Kasumi-1 (cell line): ENCODE measurements at places on chromosomes 5 and 9.

DNA sequence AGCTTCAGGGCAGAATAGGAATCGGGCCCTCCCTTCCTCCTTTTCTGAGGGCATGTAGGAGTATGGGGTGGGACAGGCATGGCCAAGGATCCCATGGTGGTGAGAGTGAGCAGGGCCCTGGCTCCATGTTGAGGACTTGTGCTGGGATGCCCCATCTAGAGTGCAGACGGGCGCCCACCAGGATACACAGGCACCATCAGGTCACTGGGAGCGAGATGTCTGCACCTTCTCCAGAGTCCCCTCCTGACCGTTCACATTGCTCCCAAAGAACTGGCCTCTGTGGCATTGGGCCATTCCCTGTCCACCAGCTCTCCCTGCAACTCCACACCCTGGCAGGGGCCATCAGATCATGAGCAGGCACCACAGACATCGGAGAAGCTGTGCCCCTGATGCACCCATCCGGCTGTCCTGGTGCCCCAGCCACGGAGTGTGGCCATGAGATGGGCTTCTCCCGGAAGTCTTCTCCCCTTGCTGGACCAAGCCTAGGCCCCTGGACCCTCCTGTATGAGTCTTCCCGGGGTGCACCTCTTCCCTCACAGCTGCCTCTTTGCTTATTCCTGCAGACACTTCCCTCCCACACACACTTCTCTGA is 195.0 kb downstream of the IRX2 start:
- DNase-seq = no peak

- DNase-seq = no peak
Measured at GRCh38 chr5:2738156-2738699, 13.2 kb downstream of the IRX2 start.

- DNase-seq = no peak
Measured at GRCh38 chr5:8934455-8934854, 611.4 kb downstream of the SEMA5A start.

- DNase-seq = no peak
Measured at GRCh38 chr9:18745710-18746109, 271.8 kb downstream of the ADAMTSL1 start.

- DNase-seq = no peak
Measured at GRCh38 chr5:55441954-55442353, 92.8 kb downstream of the PLPP1 start.

GRCh38 chr5:66850354-66851075 is 254.3 kb downstream of the MAST4 start:
- DNase-seq = peak; percentile 27

GRCh38 chr9:88312045-88312444 is 76.2 kb upstream of the SPIN1 start:
- DNase-seq = no peak

DNA sequence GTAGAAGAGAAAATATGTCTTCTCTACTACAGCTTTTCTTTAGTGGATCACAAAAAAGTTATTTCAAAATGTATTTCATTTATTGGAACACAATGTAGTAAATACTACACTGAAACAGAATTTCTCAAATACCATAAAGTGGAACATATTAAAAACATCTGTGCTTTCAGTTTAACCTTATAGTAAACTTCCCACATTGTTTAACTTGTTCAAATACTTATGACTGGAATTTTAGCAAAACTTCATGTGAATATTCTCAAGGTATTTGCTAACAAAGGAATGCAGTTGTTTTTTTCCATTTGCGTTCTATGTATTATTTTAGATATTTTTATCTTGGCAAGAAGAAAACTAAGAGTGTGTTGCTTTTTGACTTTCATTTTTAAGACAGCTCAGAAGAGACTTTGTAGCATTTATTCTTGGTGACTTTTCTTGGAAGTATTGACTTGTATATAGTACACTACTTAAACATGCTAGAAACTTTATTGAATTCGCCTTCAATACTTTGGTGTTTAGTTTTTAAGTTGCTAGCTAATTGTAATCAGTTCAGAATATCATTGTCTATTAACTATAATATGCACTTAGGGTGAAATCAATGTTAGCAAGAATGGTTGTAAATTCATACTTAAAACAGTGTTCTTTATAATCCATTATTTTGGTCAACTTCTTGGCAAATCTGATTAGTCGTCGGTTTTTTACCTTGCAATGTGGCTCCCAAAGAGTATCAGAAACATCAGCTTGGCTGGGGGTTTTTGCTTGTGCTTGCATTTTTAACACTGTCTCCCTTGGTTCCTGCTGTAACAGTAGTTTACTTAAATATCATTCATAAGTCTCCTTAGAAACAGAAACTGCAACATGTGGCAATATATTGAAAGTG is 5.0 kb upstream of the RHOBTB3 start:
- DNase-seq = no peak

DNA sequence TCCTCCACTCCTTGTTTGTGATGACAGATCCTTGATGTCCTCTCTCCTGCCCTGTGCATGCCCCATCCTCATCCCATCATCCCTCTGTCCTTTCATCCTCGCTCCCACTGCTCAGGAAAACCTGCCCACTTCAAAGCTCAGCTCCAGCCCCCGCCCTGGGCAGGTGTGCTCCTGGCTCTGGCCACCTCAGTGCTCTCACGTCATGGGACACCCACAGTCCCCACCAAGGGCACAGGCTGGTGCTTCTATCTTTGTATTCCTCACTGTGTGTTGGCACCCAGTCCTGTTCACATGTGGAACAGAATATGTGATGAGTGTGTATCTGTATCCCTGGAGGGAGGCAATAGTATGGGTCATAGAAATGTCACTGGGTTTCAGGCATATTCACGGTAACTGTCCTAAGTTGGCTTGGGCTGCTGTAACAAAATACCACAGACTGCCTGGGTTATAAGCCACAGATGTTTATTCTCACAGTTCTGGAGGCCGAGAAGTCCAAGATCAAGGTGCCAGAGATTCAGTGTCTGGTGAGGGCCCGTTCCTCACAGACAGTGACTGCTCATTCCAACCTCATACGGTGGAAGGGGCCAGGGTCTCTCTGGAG is 13.5 kb downstream of the GFPT2 start:
- no peak for DNase-seq

- no peak for DNase-seq
Measured at GRCh38 chr5:86439593-86440110, 178.1 kb upstream of the COX7C start.

GRCh38 chr9:101403516-101404285 is 5.0 kb downstream of the ZNF189 start:
- peak; percentile 12 for DNase-seq

DNA sequence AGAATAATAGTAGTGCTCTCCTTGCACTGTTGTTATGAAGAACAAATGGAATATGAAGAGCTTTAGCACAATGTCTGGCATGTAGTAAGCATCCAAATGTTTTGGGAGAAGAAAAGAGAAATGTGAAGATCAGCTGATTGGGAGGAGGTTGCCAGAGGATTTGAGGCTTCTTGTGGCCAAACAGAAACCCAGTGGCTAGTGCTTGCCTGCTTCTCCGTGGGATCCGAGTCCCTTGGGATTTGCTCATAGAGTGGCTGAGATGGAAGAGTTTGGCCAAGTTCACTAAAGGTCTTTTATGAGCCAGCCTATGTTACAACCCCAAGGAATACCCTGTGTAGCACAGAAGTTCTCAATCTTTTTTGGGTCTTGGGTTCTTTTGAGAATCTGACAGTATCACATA is 86.0 kb downstream of the ANGPTL2 start:
- DNase-seq = no peak

DNA sequence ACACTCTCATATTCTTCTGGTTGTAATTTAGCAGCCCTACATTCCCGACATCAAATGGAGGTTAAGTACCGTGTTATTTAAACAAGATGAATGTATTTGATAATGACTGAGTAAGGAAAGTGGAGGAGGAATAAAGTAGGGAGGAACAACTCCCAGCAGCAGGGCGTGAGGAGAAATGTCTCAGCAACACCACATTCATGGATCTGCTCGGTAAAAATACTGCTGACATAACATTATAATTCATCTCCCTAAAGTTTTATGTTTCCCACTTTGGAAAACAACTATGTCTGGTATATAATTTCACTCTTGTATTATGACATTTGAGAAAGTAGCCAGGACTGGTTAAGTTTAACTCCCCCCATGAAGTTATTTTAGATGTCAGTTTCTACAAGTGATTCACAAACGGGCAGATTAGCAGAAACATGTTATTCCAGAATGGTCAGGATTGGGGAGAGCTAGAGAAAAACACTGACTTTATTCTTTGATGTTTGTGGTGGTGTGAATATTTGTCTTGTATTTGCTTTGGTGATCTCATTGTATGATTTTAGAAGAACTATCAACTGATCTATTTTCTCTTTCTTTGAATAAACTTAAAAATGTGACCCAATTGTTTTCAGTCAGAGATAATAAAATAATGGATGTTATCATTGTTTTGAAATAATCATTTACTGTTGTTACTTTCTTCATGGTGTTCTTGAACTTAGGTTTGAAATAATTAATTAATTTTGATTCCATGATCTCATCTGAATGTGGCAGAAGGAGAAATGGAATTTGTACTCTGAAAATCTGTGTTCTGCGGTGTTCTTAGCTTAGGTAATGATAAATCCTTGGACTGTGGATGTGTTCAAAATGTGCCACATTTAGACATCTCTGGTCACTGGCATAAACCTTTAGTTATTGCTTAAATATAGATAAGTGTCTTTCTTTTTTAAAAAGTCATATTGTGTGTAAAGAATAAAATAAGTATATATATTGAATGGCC is 303.6 kb upstream of the ZNF608 start:
- DNase-seq = no peak

DNA sequence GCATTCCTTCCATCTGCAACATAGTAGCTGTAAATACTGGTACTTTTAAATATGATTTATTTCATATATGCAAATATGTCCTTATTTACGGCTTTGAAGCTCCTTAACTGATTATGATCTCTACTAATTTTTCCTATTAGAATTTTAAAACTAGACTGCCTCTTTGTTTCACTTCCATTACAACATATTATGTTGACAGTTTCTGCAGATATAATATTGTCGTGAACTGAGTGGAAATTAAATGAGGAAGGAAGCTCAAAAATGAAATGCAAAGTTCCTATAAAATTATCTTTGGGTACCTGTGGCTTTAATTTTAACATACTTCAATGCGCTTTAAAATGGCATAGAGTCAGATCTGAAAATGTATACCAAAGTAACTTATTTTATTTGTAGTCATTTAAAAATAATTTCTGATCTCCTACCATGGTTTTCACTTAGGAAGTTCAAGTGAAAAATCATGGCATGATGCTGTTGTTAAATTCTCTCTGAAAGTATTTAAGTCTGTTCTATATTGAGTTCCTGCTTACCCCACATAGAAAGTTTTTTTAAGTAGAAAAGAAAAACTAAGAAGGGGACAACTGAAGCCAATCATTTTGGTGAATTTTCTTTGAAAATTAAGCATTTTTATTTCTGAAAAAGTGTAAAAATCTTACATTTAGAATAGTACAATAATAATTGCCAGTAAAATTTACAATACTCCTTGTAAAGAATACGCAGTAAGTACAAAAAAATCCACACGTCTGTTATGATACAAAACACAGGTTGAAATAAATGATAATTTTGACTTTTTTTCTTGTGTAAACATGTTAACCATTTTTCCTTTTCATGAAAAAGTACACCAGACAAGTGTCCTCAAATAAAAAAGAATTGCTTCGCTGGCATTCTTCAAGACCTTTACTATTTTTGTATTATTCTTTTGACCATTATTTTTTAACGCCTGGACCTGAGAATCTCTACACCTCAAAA is 2.6 kb downstream of the FOXD1 start:
- no peak for DNase-seq

- DNase-seq = no peak
Measured at GRCh38 chr5:172276214-172276613, 7.3 kb downstream of the UBTD2 start.

DNA sequence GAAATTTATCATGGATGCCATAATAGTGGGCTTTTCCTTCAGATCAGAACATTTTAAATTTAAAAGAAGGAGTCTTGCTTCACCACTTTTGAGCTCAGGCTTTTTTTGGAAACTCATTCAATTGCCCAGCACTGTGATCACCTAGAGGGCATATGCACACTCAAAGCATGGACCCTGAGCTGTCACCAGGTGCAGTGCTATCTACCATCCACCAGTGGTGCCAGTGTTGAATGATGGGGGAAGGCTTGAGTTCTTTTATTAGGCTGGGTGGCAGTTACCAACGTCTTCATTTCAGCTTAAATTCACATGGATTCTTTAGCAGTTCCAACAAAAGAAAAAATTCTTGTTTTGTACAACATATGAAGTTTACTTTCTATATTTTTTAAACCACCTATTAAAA is 164.1 kb downstream of the CFAP90 start:
- no peak for DNase-seq

GRCh38 chr5:142202282-142202681 is 93.7 kb downstream of the NDFIP1 start:
- DNase-seq = no peak

DNA sequence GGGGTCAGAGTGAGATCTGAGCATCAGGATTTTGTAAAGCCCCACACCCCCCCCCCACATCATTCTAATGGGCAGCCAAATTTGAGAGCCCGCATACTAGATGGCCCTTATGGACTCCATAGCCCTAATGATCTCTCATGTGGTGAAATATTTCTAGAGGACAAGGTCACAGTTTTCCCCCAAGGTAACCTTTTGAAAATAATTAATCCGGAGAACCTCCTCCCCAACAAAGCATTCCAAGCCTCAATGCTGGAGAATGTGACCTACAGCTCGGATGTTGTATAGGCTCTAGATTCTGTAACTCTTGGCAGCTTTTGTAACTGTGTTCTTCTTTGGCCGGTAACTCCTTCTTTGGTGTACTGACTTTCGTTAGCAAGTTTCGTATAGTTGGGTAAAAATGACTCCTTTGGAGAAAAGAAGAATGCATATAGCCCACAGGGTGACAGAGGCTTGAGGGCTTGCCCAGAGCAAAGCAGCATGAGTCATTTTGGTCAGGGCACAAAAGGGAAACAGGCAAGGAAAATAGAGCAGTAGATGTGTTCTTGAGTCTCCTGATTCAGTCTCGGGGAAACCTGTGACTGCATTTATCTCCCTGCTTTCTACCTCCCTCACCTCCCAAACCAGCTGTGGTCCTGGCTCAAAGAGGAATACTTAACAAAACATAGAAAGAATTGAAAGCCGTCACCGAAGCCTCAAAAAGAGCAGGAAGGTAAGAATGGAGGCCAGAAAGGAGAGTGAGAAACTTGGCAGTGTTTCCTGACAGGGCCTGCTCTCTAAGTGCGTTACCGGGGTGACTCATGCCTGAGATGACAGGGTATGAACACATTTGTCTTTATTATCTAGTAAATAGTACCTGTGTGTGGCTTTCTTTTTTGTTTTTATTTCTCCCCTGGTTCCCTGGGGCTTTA is 6.6 kb upstream of the XPA start:
- peak; percentile 82 for DNase-seq

GRCh38 chr9:82512728-82513127 is 524.2 kb downstream of the SPATA31D1 start:
- DNase-seq = no peak

DNA sequence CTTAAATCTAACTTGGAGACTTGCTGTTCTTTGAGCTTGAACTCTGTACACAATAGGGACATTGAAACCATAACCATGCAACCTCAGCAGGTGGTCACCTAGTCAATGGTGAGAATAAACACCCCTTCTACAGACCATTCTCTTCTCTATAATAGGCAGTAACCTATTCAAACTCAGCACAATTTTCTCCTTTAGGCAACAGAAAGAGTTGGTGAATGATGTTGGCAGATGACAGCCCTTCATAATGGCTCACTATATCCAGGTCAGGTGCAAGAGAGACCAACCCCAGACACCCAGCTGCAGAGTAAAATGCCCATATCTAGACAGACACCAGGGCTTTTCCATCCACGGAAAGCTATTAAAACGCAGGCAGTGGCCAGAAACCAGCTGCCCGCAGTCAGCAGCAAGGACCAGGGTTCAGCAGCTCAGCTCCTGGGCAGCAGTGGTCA is 106.7 kb downstream of the SERINC5 start:
- DNase-seq = no peak
